Neural progenitor cell (in vitro differentiated cells): ENCODE measurements at places on chromosomes 1 and 21. TPM values are rescaled to one million over a fixed set of nuclear protein-coding genes. Genes with fewer than 3 reads are reported as not detected.

GRCh38 chr1:155223047-155223446, 14.6 kb downstream of the MTX1 start:
- no peak for DNase-seq

The CNIH3 gene
- total RNA-seq = 2.0 and 2.5 TPM in 2 replicates

DNA sequence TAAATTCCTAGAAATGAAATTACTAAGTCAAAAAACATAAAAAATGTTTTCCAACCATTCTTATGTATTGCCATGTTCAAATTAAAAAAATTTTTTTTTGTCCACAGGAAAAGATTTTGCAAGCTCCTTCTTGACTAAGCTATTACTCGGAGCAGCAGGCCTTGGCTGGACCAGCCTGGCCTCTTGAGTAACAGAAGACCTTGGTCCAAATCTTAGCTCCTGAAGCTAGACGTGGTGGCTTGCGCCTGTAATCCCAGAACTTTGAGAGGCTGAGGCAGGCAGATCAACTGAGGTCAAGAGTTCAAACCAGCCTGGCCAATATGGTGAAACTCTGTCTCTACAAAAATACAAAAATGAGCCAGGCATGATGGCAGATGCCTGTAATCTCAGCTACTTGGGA, 77.6 kb downstream of the CLSTN1 start:
- no peak for DNase-seq

DNA sequence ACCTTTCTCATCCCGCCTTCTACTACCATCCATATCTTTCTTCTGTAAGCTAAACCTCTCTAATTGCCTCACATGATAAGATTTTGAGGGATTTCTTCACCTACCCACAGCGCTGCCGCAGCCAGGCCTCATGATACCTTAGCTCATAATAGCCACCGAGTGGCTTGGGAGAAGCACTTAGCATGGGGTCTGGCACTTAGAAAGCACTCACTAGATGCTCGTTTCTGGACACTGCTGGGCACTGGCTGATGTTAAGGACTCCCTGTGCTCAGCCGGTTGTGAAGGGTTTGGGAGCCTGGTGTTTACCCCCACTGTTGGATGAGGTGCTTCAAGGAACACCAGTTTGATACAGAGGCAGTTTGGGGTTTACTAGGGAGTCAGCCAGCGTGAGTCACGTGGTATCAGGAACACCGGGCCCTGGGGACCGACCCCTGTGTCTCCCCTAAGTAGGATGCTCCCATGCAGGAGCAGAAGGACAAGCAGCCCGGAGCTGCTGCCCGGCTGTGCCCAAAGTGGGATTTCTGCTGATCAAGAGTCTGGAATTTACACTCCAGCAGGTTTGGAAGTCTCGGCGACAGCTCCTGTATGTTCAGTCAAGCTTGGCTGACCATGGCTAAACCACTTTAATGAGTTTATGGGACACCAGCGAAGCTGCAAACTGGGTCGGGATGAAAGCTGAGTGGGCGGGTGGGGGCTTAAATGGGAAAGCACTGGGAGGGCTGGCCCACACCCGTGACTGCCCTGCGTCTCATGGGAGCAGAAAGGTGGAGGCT, 63.3 kb downstream of the GALNT2 start:
- peak; percentile 46 for DNase-seq

The EEIG2 gene
- total RNA-seq = 6.6 and 8.8 TPM in 2 replicates

- no peak for DNase-seq
These were observed 8.9 kb downstream of the SIPA1L2 start for GRCh38 chr1:232621050-232621449.

The LCE1D gene
- not detected in 2 replicates for total RNA-seq

DNA sequence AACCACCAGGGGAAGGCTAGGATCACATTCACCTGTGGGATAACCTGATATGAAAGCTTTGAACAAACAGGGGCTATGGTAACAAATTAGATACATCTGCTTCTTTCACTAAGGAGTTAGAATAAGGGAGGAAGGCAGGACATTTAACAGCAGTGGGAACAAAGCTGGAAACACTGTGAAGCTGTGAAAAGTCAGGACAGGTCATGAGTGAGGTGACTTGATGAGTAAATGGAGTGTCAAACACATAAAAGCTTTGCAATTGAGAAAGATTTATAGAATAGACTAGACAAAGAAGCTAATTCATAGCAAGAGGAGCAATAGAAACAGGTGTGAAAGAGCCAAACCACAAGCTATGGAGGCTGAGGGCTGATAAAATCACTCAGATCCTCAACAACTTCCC, 110.0 kb downstream of the ASTN1 start:
- no peak for DNase-seq
